ENCODE measurements at places on chromosomes 13 and 19.

- DNase-seq, result no peak
Observed at GRCh38 chr13:44668688-44669087, 92.6 kb upstream of the TSC22D1 start.

DNA sequence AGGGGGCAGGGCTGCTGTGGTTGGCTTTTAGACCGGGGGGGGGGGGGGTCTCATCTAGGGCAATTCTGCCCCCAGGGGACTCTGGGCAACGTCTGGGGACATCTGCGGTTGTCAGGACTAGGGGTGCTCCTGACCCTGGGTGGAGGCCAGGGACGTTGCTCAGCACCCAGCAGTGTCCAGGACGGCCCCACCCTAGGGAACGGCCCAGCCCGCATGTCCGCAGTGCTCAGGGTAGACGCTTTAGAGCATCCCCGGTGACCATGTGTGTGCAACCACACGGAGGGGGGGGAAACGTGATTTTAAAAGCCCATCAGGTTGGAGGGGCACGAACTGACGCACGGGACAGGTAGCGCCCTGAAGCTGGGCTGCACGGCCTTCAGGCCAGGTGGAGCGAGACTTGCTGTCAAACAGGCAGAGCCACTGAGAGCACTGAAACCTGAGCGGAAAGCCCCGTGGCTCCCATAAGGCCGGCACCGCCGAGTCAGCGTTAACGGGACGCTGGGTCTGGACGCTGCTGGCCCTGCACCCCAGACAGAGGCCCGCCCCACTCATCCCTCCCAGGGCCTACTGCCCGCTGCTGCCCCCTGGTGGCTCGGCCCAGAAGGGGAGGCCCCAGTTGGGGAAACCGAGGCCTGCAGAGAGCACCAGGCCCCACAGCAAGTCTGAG, 8.3 kb downstream of the CACTIN start:
- no peak for DNase-seq

GRCh38 chr13:44904967-44905366, 84.3 kb downstream of the NUFIP1 start:
- DNase-seq, result no peak

GRCh38 chr13:26694609-26695359, 65.8 kb downstream of the GPR12 start:
- DNase-seq, result no peak

DNA sequence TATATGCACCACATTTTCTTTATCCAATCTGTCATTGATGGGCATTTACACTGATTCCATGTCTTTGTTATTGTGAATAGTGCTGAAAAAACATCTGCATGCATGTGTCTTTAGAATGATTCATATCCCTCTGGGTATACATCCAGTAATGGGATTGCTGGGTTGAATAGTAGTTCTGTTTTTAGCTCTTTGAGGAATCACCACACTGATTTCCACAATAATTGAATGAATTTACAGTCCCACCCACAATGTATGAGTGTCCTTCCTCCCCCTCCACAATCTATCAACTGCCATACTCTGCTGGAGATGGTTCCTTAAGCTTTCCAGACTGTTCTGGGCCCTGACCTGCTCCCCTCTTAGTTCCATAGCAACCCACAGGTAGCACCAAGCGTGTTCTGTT, 667.0 kb downstream of the LIG4 start:
- no peak for DNase-seq

DNA sequence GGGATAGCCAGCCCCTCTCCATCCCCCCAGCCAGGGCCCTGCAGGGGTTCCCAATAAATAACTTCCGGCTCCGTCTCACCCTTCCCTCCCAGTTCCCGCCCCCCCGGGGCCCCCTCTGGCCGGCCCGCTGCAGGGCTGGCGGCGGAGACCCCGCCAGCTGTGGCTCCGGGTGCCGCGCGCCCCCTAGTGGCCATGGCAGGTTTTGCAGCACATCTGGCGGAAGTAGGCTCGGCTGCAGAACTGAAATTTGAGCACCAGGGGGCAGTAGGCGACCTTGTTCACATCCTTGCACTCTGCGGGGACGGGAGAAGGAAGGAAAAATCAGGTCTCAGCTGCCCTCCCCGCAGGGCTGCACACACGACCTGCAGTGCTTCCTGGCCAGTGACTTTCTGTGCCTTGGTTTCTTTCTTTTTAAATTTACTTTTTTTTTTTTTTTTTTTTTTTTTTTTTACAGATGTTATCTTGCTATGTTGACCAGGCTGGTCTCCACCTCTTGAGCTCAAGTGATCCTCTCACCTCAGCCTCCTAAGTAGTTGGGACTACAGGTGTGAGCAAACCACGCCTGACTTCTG, 3.6 kb upstream of the MYO1F start:
- peak; percentile 39 for DNase-seq

GRCh38 chr13:102326381-102327118, 75.3 kb downstream of the FGF14 start:
- no peak for DNase-seq

GRCh38 chr13:109809216-109809932, 23.0 kb upstream of the IRS2 start:
- DNase-seq, result no peak

DNA sequence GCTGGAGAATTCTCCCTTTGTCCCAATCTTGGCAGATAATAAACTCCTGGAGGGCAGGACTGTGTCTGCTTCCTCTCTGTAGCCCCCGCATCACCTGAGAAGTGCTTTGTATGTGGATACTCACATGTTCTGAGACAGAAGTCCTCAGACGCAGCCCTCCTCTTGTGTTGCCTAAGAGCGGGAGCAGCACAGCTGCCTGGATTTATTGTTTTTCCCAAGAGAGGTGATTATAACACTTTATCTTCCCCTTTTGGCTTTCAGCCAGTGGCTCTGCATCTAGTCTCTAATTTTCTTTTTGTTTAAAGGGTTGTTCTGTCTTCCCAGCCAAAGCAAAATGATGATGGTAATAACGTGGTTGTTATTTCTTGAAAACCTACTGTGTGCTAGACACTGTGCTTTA, 36.1 kb downstream of the OLFM4 start:
- DNase-seq, result no peak

GRCh38 chr19:46785980-46786235, 2.5 kb downstream of the SLC1A5 start:
- no peak for DNase-seq

DNA sequence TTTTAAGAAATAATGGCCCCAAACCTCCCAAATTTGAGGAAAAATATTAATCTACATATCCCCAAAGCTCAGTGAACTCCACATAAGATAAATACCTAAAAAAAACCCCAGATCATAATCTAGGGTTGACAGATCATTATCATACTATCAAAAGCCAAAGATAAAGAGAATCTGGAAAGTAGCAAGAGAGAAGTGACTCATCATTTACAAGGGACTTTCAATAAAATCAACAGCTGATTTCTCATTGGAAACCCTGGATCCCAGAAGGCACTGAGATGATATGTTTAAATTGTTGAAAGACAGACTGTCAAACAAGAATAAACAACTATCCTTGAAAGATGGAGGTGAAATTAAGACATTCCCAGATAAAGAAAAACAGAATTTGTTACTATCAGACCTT, 199.3 kb downstream of the KCNRG start:
- DNase-seq, result no peak

DNA sequence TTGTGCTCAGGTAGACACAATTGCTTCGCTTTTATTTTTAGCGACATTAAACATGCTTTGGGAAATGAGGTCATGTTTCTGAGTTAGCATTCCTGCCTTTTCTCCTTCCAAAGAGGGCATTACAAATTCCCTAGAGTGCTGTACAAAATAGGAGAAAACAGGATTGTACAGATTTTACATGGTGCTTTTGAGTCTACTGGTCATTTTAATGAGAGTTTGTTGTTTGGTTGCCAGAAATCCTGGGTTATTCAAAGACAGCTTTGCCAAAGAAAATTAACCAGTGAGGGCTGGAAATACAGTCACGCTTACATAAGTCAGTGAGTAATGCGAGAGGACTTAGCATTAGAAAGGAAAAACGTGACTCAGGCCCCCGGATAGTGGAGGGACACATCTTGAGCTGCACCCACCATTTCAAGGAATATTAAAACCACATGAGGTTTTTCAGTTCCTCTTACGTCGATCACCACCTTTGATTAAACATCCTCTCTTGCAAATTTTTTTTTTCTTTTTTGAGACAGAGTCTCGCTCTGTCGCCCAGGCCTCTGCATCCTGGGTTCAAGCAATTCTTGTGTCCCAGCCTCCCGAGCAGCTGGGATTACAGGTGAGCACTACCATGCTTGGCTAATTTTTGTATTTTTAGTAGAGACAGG, 55.4 kb downstream of the SACS start:
- DNase-seq, result peak; percentile 74

- DNase-seq, result no peak
Observed at GRCh38 chr13:66205807-66206206, 1024.3 kb downstream of the PCDH9 start.

GRCh38 chr13:109840201-109840892, 54.0 kb upstream of the IRS2 start:
- DNase-seq, result peak; percentile 61

- DNase-seq, result no peak
Observed at GRCh38 chr19:33333642-33334041, 31.3 kb upstream of the CEBPA start.

All from HS-27A (cell line).